ENCODE measurements at places on chromosomes 13 and 19.

GRCh38 chr19:2653710-2654707, 48.5 kb downstream of the GNG7 start:
- no peak for DNase-seq

DNA sequence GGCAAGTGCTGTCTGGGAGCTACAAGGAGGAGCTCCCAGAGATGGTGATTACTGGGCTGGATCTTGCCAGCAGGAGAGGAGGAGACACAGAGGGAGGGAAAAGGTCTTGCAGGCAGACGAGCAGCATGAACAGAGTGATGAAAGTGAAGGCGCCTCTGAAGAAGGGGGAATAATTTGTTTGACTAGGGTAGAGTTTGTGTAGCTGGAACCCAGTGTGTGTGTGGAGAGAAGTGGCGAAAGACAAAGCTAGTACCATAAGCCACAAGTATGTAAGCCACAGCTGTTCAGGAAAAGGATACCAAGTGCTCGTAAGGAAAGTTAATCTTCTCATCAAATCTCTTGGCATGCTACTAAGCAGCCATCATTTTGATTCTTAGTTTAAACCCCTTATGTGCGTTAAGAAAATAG, 5.4 kb downstream of the FLT1 start:
- no peak for DNase-seq

- no peak for DNase-seq
These were observed 489 bp upstream of the ZNF653 start for GRCh38 chr19:11506101-11506555.

DNA sequence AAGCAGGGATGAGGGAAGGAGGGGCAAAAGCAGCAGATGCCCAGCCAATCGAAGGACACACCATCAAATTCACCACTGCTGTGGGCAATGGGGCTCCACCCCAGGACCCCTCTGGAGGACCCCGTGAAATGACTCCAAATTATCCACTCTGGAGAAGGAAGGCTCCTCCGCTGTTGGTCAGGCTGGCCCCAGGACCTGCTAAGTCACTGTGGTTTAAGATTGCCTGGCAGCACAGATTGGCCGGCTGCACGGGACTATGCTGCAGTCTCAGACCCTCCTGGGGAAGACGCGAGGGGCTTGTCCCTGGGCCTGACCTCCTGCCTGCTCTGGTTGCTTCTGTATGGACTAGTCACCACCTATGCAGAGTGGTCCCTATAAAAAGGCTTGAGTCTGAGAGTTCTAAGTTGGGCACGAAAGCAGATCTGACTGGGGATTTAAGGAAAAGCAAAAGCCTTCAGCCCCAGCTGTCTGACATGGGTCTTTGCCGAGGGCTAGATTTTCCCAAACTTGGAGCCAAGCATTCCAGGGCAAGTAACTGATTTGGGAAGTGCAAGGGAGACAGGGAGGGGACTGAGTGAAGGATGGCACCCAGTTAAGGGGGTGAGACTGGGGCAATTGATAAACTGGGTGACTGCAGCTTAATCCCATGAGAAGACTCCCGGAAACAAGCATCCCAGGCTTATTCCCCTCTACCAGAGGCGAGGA, 91.7 kb downstream of the TSHZ3 start:
- no peak for DNase-seq

DNA sequence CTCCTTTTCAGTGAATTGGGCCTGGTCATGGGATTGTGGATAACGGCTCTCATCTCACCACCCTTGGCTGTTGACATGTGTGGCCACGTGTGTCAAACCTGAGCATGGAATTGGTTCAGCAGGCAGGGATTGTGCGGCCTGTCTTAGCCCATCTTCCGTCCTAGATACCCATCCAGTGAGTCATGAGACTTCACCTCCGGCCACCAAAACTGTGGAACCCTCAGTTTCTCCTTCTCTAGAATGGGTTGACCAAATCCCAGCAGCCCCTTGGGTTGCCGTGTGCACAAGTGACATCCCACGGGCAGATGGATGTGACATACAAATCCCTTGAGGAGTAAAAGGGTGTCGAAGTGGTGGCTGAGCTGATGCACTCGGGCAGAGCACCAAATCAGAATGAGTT, 6.7 kb downstream of the GGN start:
- DNase-seq: no peak

GRCh38 chr13:75013818-75014217, 468.2 kb downstream of the TBC1D4 start:
- no peak for DNase-seq

GRCh38 chr13:66748712-66749111, 481.4 kb downstream of the PCDH9 start:
- DNase-seq: no peak

DNA sequence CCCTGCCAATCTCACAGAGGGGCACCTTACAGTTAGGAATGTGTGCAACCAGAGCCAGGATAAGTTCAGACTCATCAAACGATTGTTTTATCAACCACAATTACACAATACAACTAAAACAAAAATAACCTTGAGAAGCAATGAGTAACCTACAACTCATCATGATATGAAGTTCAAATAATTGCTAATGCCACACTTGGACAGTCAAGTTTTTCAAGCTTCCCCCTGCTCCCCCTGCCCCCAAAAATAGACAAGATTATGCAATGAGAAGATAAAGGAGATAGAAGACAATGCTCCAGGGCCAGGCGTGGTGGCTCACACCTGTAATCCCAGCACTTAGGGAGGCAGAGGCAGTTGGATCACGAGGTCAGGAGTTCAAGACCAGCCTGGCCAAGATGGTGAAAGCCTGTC, 13.6 kb upstream of the KPNA3 start:
- DNase-seq: no peak

DNA sequence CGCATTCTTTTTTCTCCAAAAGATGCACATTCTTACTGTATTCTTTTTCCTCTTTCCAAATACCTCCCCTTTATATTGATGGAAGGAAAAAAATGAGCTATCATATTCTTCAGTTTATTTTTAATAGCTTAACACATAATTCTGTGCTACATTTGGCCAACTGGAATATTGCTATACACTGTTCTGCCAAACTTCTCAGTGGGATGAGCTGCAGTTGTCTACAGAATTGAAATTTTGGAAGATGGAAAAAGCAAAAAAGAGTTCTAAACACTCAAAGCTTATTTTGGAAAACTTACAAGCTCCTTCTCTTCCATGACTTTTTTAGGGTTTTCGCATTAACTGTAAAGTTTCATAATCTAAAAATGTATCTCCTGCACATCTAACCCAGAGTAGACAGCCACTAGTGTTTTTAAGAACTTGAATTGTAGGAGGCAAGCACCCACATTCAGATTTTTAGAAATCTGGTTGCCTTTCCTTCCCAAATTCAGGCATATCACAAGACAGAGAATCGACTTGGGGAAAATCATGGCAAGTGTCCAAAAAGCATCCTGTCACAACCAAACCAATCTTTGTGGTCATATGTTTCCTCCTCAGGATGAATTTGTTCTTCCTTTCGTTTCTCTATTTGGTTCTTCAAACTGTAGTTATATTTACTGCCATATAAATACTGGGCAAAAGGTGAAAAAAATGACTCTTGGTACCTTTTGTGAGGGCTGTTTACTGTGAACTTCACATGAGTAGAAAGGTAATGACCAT, 111.4 kb upstream of the FRY start:
- no peak for DNase-seq

GRCh38 chr13:114164053-114164452, 15.0 kb upstream of the CFAP97D2 start:
- no peak for DNase-seq

All from naive thymus-derived CD4-positive, alpha-beta T cell (primary cell).